NCI-H1092 (cell line): ENCODE measurements at places on chromosomes 5 and 9.

DNA sequence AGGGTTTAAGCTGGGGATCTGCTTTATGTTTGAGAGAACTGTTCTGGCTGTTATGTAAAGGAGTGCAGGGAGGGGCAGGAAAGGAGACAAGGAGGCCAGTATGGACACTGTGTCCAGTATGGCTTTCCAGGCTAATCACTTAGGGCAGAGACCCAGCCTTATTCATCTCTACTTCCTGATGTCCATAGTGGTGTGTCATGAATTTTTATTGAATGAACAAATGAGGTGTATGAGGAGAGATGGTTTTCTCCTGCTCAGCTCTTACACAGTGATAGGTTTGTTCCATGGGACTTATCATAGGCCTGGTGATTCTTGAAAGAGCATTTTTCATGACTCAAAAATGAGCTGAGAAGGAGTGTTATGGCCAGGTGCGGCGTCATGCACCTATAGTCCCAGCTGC lies 20.5 kb upstream of the FGFR4 start:
- DNase-seq: no peak

GRCh38 chr9:111900151-111900857 lies 3.7 kb downstream of the UGCG start:
- no peak for DNase-seq

DNA sequence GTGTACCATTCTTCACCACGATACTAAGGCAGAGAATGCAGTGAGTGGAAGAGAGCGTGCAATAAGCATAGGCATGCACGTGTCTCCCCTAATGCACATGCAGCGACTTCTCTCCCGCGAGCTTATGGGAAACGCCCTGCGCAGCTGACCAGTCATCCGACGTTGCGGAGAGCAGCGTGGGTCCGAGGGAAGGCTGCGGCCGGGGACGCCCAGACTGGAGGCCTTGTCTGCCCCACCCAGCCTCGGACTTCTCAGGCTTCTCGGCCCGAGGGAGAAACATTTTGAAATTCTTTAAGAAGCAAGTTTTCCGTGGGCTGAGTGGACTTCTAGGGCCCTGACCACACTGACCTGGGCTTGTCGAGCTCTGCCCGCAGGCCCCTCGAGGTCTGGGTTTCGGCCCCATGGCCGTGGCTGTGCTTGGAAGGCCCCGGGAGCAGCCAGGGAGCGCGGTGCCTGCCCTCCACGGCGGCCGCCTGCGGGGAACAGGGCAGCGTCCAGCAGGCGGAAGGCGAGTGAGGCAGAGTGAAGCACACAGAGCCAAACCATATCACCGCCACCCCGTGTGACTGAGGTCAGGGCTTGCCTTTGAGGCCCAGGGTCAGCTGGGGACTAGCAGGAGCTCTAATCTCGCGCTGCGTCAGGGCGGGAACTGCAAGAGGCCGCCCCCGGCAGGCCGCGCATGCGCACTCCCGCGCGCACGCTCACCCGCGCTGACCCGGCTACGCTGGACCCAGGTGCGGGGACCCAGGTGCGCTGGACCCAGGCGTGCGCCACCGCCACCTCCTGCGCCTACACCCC lies 60.0 kb upstream of the IRX1 start:
- no peak for DNase-seq

DNA sequence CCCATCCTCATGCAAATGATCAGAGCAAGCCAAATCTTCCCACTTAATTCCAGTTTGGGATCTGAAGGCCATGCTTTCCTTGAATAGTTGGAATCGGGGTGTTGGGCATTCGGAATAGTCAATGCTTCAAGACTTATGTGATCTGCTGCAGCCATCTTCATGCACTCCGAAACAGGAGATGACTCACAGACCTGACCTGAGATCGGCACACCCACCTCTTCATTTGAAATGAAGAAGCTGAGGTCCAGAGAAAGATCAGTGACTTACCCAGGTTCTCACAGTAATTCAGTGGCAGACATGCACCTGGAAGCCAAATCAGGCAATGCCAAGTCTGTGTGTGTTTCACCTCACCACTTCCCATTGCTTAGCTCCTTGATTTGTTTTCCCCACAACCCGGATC lies 33.0 kb downstream of the FOXD1 start:
- DNase-seq: no peak

DNA sequence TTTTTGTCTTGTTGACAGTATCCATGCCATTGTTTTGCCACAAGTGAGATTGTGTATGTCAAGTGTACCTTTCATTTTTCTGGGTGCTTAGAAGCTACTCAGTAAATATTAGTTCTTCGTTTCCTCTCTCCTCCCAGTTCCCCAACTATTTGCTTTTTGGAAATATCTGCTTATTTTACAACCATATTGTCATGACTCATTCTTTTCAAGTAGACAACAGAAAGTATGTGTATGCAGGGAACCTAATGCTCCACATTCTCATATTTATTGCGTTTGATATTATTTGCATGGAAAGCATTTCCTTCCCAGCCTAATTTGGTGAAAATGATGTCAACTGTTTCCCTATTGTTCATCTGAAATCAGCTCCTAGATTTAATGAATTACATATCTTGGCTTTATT lies 483.7 kb upstream of the RIOK2 start:
- no peak for DNase-seq

DNA sequence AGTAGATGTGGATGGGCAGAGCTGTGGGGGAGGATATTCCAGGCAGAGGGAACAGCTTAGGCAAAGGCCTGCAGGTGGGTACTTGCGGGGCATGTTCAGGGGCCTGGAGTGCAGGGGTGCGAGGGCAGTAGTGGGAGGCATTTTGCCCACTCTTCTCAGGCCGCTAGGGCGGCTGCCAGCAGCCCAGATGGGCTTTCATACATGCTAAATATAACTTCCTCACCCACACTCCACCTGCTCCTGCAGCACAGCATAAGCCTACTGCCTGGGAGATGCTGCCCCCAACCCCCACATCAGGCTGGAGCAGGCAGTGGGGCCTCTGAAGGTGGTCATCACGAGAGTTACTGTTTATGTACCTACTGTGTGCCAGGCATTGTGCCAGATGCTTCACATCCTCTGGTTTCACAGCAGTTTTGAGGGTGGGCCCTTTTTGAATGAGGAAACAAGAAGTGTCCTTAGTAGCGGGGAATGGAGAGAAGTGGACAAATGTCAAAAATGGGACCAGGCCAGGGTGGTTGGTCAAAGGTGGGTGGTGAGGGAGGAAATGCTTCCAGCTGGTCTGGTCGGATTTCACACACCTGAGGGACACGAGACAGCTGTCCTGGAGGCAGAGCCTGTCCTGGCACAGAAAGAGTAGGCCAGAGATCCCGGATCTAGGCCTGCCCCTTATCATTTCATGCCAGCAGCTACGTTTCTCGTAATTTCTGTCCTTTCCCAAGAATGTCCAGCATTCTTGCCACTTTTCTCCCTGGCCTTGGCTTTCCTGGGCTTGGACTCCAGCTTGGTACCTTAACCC lies 12.1 kb downstream of the RGS14 start:
- no peak for DNase-seq

DNA sequence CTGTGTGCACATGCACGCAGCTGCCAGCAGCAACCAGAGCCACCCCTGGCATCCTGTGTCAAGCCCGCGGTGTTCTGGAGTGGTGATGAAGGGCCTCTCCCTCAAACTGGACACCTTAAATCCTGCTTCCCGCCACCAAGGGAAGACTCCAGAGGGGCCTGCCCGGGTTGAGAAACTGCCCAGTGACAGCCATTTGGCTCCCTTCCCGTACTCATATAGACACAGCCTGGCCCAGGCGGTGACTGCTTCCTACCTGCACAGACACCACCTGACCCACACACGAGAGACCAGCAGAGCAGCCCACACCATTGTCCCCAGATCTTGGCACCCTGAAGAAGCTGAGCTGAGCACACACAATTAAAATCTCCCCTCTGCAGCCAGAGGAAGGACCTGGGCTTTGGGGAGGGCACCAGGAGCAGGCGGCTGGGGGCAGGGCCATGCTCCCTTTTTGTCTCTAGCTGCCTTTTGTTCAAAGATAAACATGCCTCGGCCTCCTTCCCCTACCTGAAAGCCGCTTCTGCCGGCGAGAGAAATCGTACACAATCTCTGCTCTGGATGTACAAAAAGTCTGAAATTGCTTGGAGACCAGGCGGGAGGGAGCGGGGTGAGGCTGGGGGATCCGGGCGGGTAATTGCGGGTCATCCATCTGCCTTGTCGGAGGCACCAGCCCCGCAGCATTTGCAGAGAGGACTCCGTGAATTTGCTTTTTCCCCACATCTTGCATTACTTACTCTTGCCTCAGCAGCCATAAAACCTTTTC lies 78.4 kb downstream of the TSPAN17 start:
- DNase-seq: peak; percentile 47

DNA sequence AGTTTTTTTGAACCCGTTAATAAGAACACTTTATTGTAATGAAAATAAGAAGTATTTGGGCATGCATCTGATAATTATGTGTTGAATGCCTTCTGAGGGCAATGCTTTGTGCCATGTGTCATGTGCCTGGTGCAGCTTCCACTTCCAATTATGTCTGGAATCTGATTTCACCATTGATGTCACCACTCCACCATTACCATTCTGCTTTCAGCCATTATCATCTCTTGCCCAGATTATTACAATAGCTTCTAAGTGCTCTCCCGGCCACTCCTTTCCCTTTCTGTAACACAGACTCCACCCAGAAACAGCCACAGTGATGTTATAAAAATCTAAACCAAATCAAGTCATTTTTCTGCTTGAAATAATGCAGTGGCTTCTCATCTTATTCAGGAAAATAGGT lies 171.7 kb downstream of the C9orf152 start:
- DNase-seq: no peak
